ENCODE measurements at places on chromosomes 5 and 9. TPM values are rescaled to one million over a fixed set of nuclear protein-coding genes. Genes with fewer than 3 reads are reported as not detected.

GRCh38 chr9:92680166-92681119 lies 10.5 kb upstream of the IPPK start:
- DNase-seq, result no peak

DNA sequence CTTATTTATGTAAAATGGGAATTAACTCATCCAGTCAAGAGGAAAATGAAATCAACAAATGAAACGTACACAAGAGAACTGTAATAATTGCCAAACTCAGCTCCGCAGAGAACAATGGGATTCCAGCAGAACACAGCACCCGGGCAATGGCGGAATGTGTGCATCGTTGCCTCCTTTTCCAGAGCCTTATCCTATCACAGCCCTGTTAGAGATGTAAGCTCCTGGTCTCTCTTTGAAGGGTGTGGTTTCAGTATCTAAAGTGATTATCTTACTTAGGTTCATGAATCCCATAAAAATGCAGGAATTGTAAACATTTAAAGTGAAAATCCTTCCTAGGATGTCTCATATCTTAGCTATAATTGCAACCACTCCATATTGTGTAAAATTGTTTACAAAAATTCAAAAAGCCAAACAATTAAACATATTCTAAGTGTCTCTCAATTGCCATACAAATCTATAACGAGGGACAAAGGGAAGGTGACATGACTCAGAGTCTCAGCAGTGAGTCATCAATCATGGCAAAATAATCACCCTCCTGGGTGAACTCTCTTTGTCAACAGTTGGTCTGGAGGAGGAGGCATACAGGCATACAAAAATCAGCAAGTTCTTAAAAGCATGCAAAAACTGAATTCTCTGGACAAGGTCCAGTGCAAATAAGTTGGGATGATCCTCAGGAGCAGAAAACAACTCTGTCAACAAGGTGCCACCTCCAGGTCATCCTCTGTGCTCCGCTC lies 22.6 kb downstream of the SEMA5A start:
- DNase-seq, result peak; percentile 55

- DNase-seq, result no peak
Measured at GRCh38 chr5:127133071-127133470, 59.8 kb upstream of the C5orf63 start.

DNA sequence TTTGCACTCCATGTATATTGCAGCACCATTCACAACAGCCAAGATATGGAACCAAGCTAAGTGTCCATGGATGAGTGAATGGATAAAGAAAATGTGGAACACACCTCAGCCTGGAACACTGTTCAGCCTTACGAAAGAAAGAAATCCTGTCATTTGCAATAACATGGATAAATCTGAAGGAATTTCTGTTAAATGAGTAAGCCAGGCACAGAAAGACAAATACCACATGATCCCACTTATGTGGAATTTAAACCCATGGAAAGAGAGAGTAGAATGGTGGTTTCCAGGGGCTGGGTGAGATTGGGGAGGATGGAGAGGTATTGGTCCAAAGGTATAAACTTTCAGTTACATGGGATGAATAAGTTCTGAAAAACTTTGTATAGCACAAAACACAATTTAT lies 228.9 kb upstream of the CD180 start:
- DNase-seq, result peak; percentile 76

- no peak for DNase-seq
Measured at GRCh38 chr5:75623846-75624245, 12.6 kb downstream of the ANKDD1B start.

DNA sequence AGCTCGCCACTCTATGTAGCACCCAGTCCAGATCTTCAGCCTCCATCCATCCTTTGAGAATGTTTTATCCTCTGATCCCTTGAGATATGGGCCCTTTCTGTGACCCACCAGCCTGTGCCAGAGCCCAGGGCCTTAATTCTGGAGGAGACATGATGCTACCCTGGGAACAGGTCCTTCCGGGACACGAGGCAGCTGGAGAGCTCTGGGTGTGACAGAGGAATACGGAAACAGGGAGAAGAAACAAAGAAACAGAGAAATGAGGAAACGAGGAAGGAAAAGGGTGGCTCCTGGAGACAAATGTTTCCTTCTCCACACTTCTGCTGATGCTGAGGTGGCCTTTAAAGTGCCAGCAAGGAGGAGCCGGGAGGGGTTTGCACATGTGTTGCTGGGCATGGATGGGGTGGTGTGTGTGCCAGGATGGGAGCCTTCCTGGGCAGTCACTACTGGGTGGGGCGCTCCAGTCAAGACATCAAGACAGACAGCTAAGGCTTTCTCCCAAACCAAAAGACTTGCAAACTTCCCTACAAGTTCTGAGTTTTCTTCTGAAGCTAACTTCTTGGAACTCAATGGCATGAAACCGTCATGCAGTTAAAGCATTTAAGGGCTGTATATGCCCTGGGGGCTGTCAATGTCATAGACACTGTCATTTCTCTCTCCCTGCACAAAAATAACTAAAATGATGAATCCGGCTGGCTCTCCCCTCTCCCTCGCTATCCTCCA lies 22.8 kb upstream of the MARCHF6 start:
- no peak for DNase-seq

DNA sequence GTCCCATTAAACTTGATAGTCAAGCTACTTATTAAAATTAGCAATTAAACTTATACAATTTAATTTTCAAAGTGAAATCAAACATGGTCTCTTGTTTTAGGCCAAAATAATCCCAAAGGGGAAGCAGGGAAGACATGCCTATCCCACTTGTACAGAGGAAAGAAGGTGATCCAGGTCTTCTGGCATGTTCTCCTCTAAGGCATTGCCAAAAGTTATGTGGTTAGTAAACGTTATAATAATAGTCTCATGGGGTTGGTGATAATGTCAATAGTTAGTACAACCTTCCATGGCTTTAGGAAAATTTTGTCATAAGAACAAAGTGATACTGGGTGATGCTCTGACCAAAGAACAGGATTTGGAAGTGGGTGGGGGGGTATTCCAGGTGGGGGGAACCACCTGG lies 52.8 kb downstream of the ROR2 start:
- DNase-seq, result peak; percentile 63

GRCh38 chr5:68334553-68334886 lies 119.0 kb downstream of the PIK3R1 start:
- DNase-seq, result no peak

DNA sequence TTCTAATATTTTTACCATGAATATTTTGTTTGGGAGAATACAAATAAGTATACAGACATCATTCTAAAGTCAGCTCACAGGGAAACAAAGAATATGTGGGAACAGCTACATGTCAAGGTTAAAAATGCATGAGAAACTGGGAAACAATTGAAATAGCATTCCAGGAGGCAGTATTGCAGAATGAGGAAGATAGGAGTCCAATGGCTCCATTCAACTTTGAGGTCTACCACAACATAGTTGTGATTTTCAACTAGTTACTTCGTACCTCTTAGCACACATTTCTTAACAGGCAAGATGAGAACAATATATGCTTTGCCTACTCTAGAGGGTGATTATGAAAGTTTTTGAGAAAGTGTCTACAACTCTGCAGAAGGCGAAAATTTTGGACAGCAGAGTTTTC lies 35.2 kb upstream of the CAST start:
- DNase-seq, result peak; percentile 99

DNA sequence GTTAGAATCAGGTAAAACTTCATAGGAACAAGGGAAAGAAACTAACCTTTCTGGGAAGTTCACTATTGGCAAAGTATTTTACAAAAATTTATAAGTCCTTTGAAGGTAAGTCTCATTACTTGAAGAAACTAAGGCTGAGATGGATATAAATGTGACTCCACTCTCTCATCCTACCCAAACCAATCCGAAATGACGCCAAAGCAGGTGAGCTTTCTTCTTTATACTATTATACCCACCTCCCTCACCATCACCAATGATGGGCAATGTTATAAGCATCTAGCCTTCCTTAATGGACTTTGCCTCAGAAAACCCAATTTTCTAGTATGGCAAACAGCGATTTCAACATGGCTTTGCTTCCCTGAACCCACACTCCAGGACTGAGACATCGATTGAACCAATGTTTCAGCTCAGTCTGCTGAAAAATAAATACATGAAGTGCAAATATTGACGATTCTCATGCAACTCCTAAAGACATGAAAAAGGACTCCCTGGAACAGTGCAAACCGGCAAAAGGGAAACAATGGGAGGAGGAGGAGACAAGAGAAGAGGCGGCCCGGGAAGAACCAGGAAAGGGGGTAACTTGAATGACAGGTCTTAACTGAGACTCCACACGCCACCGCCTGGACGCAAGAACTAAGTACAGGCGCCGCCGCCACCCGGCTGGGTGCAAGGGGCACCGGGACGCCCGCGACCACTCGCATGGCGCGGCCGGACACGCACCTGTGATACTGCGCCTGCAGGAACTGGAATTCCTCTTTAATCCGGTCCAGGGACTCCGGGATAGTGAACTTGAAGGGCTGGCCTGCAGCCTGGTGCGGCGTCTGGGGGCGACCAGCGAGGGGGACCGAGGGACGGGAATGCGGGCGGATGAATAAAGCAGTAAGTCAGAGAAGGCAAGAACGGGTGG lies 2.5 kb downstream of the TLE1 start:
- DNase-seq, result peak; percentile 84

- DNase-seq, result no peak
Measured at GRCh38 chr5:155591273-155591672, 577.7 kb downstream of the KIF4B start.

GRCh38 chr9:112332977-112333638 lies at the start of gene PTBP3:
Gene PTBP3, minus strand, starts transcription at chr9:112333619. Its CDS starts 35,754 bp downstream, at chr9:112297865.
- DNase-seq, result peak; percentile 58

DNA sequence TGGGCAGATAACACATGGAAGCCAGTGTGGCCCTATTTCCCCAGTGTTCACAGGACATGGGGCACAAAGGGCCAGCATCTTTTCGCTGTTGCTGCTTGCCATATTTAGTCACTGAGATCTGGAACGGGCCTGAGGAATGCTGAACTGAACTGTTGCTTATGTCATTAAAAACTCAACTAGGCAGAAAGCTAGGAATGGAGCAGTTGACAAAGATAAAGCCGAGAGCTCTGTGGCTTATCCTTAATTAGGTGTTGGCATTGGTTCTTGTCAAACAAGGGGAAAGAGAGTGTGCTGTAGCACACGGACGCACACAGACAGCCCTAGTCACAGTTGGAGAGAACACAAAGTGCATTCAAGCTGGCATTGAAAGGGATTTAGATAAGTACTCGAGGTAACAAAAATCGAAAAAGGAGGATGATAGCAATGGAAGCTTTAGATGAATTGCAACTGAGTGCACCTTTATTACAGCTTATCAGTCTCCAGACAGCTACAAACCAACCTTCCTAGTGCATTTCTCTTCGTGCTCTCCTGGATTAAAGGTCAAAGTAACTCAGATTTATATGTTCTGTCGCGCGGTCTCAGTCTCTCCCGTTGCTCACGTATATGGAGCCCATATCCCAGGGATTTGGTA lies 450.2 kb upstream of the ZNF608 start:
- DNase-seq, result peak; percentile 11

DNA sequence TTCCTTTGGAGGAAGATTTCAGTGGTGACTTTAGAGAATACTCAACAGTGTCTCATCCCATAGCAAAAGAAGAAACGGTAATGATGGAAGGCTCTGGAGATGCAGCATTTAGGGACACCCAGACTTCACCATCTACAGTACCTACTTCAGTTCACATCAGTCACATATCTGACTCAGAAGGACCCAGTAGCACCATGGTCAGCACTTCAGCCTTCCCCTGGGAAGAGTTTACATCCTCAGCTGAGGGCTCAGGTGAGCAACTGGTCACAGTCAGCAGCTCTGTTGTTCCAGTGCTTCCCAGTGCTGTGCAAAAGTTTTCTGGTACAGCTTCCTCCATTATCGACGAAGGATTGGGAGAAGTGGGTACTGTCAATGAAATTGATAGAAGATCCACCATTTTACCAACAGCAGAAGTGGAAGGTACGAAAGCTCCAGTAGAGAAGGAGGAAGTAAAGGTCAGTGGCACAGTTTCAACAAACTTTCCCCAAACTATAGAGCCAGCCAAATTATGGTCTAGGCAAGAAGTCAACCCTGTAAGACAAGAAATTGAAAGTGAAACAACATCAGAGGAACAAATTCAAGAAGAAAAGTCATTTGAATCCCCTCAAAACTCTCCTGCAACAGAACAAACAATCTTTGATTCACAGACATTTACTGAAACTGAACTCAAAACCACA lies 67.4 kb downstream of the VCAN start:
- no peak for DNase-seq

- no peak for DNase-seq
Measured at GRCh38 chr9:131645078-131645776, 94.6 kb downstream of the RAPGEF1 start.

- no peak for DNase-seq
Measured at GRCh38 chr5:121121786-121122185, 657.7 kb downstream of the PRR16 start.

DNA sequence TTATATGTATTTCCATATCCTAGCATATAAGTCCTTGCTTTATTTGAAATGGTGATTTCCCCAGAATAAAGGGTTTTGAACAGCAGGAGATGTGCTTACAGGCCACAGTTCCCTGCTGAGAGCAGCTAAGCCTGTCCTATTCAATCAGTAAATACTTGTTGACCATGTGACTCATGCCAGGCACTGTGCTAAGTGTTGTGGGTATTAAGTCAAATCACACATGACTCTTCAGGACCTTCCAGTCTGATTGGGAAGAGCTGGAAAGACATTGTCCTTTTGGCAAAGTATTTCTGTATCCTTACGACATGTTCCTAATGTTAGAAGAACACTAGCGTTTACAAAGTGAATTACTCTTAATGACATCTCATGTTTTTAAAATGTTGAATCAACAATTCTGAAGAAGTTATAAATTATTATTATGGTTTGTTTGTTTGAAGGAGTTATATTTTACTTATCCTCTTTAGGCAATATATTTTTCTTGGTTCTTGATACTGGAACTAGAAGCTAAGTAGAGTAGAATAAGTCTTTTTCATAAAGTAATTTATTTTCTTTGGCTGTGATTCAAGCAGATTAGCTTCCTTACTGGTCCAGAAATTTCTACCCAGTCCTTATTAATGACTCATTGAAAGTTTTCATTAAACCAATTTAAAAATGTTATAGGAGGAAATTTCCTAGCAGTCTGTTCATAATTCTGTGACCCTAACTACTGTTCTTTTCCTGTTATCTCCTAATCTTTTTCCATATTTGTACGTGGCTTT lies 82.1 kb downstream of the GAPVD1 start:
- peak; percentile 90 for DNase-seq

The EMB gene
- total RNA-seq, result 11.6 TPM

The INSYN2B gene
- total RNA-seq, result 3.6 TPM

The ISL1 gene
- not detected for total RNA-seq

The NKD2 gene
- total RNA-seq, result under 0.01 TPM

The ZNF454 gene
- total RNA-seq, result 3.1 TPM

The PIP5K1B gene
- under 0.01 TPM for total RNA-seq

All from fibroblast of lung (primary cell).